ENCODE measurements at places on chromosomes 2 and 18.

GRCh38 chr2:67243919-67244318, 153.2 kb upstream of the ETAA1 start:
- DNase-seq: no peak

DNA sequence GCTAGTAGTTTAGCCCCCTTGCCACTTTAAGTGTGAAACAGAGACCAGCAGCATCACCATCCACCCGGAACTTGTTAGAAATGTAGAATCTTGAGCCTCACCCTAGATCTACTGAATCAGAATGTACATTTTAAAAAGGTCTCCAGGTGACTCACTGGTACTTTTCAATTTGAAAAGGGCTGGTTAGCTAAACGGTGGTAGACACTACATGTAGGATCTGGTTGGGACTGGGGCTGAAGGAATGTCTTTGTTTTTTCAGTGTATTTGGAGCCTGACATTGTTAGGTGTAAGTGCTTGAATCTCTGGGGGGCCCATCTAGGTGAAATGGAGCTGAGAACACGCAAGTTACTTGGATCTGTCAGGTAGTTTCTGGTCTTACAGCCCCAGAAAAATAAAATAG, 44.0 kb upstream of the XPO1 start:
- no peak for DNase-seq

DNA sequence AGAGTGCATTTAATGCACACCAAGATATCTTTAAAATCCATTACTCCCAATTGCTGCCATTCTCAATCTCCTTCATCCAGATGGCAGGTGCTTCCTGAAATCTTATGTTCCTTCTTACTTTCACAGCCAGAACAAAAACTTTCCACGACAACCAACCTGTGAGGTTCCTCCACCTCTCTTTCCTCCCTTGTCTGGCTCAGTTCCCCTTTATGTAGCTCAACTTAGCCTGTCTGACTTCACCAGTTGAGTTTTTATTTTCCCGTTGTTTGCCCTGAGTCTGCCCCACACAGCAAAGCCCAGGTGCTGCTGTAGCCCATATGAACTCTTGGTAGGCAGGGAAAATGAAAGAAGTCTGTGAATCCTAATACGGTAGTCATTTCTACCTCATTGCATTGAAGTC, 112.5 kb downstream of the MREG start:
- no peak for DNase-seq

DNA sequence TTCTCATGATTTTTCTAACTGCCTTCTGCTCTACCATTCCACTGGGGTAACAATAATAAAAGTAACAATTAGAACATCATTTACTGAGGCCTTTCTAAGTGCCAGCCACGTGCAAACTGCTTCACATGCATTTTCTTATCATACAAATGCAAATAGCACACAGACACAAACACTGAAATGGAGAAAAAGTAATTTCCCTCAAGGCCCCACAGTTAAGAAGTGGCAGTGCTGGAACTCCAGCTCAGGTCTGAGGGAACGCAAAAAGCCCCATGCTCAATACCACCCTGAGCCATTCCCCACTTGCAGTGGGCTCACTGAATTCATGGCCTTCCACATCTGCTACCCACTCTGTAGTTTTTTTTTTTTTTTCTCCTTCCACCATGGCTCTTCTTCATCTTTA, 140.6 kb downstream of the UPP2 start:
- no peak for DNase-seq

DNA sequence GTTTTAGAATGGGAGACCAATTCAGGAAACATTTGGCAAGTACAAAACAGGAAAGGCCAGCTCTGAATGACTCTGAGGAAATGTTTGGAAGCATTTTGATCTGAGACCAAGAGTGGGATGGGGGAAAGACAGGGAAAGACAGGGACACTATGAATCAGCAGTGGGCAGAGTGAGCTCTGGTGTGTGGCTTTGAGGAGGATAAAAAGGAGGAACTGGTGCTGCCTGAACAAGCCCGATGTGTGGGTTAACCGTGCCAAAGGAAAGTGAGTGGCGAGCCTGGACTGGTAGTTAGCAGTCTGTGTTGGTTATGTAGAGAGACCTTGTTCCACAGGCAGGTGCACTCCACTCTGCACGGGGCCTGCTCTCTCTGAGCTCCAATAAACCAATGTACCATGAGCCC, 5.3 kb downstream of the MFSD6 start:
- no peak for DNase-seq

DNA sequence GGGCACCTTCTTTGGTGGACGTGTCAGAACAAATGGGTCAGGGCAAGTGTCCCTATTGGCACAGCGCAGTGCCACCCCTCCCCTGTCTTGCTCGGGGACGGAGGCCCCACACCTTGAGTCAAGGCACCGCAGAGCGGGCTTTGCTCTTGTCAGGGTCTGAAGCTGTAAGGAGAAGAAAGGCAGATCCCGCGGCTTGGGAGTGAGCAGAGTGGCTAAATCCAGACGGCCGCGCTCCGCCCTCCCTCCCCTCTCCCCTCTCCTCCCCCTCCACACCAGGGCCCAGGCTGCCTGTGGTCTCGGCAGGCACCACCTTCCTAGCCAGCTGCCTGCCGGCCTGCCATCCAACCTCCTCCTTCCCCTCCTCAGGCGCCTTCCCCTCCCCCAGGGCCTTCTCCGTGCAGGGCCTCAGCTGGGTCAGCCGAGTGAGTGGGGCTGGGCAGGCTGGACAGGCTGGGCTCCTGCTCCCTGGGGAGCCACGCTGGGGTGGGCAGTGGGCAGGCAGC, 25.8 kb downstream of the SPEG start:
- peak; percentile 84 for DNase-seq

GRCh38 chr2:81901017-81901416, 1596.5 kb upstream of the LRRTM1 start:
- no peak for DNase-seq

- no peak for DNase-seq
Observed at GRCh38 chr2:46887028-46887885, 28.3 kb downstream of the MCFD2 start.

DNA sequence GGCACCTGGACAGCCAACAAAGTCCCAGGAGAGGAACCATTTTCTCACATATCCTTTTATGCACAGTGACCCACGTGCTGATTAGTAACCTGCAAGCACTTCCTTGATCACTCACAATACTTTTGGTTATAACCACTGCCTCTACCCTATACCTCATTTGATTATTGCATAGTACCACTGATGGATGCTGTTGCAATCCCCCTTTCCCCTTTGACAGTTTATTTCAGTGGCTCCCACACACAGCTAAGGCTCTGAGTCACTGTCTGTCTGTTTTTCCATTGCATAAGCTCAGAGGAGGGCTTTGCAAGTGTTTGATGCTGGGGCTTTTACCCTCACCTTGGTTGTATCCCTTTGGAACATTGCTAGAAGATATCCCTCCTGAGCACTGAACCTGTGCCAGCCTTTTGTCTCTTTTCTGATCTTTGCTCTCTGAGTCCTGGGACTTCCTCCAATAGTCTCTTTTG, 101.7 kb upstream of the RBBP8 start:
- no peak for DNase-seq

DNA sequence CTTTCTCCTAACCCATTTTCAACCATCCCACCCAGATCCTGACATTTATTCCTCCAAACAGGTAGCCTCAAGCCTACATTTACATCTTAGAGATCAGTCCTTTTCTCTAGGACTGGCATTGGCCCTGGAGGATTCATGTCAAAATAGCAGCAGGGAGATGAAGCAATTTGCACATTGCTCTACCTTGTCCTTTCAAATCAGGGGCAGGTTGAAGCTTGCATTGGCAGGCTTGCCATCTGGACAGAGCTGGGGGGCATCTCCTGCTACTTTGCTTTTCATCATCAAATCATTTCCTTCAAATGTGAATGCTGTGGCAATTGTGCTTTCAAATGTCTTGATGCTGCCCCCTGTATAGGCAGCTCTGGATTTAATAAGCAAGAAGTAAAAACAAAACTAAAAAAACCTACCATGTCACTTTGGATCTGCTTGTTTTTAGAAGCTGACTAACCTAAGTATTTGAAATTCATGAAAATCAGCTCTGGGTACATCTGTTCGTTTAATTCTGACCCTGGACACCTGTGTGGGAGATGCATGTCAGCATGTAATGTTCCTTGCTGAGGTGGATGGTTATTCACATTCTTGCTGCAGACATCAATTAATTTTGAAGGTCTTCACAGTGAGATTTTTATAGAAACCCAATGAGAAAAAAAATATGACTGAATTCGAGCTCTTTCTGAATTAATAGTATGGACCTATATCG, 47.9 kb downstream of the KIF5C start:
- DNase-seq: no peak

GRCh38 chr2:217085543-217085942, 225.7 kb upstream of the TNP1 start:
- DNase-seq: no peak

DNA sequence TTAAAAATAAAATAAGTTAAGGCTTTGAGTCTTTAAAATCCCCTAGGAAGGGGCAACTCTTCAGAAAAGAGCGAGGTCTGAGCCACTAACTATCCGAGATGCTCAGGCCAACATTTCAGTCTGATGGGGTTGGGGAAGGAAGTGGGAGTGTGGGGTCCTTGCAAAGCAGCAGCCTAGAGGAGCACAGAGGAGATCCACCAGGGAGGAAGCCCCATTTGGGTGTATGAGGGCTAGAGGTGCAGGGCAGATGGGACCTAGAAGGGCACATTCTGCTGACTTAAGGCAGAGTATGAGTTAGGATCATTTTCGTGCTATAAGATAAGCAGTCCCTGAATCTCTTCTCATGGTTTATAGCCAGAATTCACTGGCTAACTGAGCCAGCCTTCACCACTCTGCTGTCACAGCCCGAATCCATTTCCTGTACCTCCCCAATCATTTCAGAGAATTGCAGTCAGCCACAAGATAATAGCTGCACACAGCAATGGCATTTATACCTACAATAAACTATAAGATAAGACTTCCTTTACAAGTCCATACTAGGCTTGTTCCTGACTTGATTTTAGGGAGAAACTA, 37.0 kb downstream of the MRPL30 start:
- no peak for DNase-seq

DNA sequence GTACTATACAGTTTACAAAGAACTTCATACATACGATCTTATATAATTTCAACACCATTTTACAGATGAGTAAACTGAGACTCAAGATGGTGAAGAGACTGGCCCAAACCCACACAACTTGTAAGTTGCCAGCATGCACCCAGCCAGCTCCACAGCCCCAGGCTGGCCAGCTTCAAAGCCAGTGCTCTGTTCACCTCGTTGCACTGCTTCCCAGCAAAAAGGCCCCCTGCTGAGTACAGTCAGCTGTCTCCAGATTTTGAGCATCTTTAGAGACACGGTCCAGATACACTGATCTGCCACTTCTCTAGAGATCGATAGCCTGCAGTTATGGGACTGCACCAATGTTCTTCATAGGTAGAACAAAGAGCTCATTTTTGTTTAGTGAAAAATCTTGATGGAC, 257.2 kb upstream of the CHAC2 start:
- no peak for DNase-seq

DNA sequence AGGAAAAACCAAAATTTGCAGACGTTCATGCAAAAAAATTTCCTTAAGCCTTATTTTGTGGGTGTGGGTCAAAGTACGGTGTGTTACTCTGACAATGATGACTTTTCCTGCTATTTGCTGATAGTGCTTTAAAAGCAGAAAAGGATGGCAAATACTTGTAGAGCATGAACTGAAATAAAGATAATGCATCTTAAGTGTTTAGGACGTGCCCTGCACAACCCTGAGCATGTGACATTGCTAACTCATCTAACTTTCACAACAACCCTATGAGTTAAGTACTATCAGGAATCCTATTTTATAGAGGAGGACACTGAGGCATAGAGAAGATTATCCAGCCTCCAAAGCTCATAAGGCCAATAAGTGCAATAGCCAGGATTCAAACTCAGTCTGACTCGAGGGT, 143.3 kb downstream of the RNF152 start:
- DNase-seq: no peak

DNA sequence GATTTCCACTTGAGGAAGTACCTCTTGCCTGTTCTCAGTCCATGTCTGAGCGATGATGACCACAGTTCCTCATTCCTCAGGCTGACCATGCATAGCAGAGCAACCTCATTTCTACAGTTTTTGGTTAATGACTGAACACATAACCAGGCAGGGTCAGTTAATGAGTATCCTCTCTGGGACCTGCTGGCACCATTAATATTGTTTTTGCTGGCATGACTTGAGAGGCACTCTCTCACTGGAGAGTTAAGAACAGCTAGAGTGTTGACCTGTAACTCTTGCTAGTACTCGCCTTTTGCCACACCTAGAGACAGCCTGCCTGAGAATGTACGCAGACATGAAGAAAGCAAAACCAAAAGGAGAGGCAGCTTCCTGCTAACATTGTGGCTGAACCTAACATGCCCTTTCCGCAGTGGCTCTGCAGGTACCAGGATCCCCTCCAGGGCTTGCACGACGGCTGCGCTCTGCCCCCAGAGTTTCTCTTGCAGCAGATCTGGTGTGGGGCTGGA, 23.9 kb downstream of the PECR start:
- no peak for DNase-seq

- no peak for DNase-seq
Observed at GRCh38 chr2:156867201-156867600, 390.3 kb upstream of the GALNT5 start.

DNA sequence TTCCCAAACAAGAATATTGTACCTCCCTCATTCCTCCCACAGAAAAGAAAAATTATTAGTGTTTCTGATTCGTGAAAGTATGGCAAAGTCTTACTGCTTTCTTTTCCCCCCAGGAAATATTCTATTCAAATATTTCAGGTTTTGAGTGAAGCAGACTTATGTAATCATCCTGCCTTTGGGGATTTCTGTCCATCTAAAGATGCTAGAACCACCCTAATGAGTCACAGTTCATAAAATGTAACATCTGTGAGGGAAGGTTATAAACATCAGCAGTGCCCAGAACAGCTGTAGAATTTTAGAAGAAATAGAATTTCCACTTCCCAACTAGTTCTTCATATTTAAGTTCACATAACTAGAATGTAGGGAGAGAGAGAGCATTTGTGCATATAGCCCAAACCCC, 39.0 kb downstream of the EEF1B2 start:
- DNase-seq: no peak

- DNase-seq: no peak
Observed at GRCh38 chr2:191552066-191552465, 125.9 kb upstream of the NABP1 start.

DNA sequence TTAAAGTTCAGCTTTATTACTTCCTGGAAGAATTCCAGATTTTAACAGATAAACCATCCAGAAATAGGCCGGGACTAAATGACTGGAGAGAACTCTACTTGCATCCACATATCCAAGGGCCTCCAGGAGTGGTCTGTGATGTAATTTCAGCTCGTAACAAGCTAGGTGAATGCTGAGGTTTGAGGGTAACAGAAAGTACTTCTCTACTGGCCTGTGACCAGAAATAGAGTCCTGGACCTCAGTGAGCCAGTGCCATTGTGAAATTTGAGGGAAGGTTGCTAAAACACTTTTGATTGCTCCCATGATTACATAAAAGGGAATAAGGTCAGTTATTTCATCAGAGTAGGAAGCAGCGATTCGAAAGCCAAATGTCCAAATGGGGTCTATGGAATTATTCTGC, 158.1 kb downstream of the DOCK10 start:
- DNase-seq: no peak

GRCh38 chr2:124201713-124202112, 176.6 kb downstream of the CNTNAP5 start:
- DNase-seq: no peak

Data from Right ventricle myocardium superior (tissue), 1 donor.